Fibroblast of villous mesenchyme (primary cell): ENCODE measurements at places on chromosomes 12 and 14. TPM values are rescaled to one million over a fixed set of nuclear protein-coding genes. Genes with fewer than 3 reads are reported as not detected.
A peak's percentile ranks its signal among the peaks of the same experiment; 100 is the strongest.

- peak; percentile 54 for DNase-seq
Measured at GRCh38 chr14:92717571-92718042, 30.8 kb downstream of the LGMN start.

- DNase-seq, result no peak
Measured at GRCh38 chr14:61153431-61153830, 127.7 kb downstream of the TMEM30B start.

- DNase-seq, result no peak
Measured at GRCh38 chr12:69466867-69467266, 3.3 kb upstream of the FRS2 start.

- DNase-seq, result no peak
Measured at GRCh38 chr12:51028813-51029150, 2.6 kb upstream of the SLC11A2 start.

GRCh38 chr14:100188392-100189030 lies 29.1 kb upstream of the DEGS2 start:
- DNase-seq, result no peak

DNA sequence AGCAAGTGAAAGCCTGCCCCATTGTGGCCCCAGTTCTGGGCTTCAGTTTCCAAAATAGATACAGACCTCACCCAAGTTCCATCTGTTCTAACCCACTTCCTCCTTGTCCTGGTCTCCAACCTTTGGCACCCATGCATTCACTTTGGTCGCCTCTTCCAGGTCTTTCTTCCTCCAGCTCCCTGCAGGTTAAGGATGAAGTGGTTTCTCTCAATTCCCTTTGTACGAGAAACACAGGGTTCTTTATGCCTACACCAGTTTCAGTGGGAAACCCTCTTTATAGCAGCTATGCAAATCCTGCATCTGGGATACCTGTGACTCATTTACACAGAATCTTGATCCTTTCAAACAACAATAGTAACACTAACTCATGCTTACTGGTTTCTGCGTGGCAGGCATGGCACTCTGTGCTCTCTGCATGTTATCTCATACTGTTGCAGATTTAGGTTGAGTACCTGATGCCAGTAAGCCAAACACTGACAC lies 110.6 kb upstream of the AMIGO2 start:
- peak; percentile 26 for DNase-seq

DNA sequence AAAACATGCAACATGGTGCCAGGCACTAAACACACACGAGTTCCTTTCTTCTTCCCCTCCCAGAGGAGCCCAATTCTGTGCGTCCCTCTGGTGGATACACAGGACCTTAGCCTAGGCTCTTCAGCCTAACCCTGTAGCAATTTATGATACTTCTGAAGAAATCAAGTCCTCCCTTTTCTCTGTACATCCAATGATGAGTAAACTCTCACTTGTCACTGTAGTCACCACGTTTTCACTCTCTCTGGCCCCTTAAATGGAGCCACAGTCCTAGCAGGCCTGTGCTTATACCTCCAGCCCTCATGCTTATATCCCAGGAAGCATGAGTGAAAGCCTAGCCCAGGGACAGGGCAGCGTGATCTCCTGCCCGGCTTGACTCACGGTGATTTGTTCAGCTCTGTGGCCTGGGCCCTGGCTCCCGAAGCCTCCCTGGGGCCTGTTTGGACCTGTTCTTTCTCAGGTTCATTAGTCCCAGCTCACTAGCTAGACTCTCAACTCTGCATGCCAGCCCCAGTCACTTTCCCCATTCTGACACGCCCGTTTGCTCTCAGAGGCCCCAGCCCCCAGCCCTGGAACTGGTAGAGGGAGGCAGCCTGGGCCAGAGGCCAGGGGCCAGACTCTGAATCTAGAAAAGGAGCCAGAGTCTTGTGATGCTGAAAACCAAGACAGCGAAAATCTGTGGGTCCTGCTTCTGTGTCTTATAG lies 24.1 kb upstream of the PLEKHG3 start:
- no peak for DNase-seq

DNA sequence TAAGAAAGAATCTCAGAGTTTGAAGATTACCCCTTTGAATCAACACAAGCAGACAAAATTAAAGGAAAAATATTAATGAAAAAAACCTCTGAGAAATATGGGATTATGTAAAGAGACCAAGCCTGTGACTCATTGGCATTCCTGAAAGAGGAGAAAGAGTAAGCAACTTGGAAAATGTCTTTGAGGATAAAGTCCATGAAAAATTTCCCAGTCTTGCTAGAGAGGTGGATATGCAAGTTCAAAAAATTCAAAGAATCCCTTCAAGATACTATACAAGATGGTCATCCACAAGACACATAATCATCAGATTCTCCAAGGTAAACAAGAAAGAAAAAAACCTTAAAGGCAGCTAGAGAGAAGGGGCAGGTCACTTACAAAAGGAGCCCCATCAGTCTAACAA lies 13.3 kb downstream of the SLCO1B1 start:
- DNase-seq, result no peak

- DNase-seq, result peak; percentile 53
Measured at GRCh38 chr14:95432144-95433093, 84.0 kb downstream of the SYNE3 start.

- no peak for DNase-seq
Measured at GRCh38 chr14:56686416-56686815, 106.8 kb downstream of the TMEM260 start.

DNA sequence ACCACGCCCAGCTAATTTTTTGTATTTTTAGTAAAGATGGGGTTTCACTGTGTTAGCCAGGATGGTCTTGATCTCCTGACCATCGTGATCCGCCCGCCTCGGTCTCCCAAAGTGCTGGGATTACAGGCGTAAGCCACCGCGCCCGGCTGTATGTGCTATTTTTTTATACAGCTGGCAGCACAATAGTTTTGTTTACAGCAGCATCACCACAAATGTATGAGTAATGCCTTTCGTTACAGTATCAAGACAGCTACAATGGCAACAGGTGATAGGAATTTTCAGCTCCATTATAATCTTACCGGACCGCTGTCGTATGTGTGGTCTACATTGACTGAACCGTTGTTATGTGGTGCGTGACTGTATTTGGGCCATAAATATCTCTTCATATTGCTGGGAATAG lies 11.6 kb upstream of the MDM2 start:
- no peak for DNase-seq

GRCh38 chr12:54572881-54573280 lies 15.6 kb downstream of the PPP1R1A start:
- no peak for DNase-seq

DNA sequence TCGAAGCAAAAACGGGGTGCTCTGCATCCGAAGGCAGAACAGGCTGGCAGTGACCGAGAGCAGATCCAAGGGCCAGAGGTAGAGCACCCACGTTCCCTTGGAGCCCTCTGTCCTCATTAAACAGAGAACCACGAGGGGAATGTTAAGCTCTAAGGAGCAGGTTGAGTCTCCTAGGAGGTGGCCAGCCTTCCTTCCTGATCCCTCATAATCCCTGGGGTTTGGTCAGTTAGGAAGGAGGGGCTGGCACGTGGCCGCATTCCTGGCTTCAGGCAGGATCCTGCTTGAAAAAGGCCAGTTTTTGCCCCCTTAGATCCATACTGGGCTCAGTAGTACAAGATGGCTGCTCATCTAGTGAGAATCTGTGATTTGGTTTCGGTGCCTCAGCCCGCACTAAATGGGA lies 57.2 kb downstream of the SLC24A4 start:
- no peak for DNase-seq

DNA sequence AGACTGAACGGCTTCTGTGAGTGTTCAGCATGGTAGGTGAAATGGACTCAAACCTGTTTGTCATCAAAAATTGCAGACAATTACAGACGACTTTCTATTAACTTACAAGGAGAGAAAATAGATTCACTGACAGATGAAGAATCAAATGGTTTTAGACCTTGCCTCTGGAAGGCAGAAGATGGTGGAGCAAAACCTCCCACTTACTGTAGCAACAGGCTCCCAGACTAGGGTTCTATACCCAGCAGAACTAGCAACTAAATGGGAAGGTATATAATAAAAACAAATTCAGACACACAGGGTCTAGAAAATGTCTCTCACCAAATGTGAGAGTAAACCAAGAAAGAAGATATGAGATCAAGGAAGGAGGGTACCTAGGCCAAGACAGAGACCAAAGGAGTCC lies 36.8 kb downstream of the RNF34 start:
- no peak for DNase-seq

GRCh38 chr12:14849661-14850060 lies 6.3 kb upstream of the ART4 start:
- DNase-seq, result peak; percentile 76

DNA sequence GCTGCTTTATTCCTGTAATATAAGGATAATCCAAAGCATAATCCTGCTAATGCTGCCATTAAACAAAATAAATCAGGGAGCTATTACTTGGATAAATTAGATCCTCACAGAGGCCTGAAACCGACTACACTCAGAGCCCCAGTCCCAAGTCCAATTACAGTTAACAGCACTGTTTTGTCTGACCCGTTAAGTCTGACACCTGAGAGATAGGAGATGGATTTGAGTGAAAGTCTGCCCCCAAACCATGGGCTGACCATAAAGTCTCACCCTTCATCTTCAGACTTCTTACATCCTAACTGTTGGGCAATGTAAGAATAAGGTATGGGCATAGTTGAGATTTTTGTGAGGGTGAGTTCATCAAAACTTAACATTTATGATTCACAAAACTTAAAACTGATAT lies 181.7 kb downstream of the PLCZ1 start:
- DNase-seq, result no peak

DNA sequence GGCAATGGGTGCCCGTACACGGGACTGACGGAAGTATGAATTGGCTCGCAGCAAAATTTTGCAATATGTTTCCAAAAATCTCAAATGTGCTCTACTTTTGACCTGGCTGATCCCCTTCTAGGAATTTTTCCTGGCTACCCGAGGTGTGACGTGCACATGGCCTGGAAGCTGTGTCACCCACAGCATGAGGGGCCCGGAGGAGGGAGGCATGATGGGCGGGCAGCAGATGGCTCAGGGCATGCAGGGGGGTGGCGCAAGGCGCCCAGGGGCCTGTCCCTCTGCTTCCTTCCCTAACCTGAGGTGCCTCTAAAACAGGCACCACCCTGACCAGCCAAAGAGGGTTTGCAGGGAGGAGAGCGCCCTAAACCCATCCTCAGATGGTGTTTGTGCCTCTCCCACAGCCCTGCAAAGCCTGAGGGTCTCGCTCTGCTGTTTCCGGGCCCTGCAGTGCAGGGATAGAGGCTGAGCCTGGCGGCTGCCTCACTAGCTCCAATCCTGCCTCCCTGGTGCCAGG lies 6.7 kb downstream of the GPR132 start:
- no peak for DNase-seq

GRCh38 chr14:49623387-49623786 lies 2.8 kb downstream of the MGAT2 start:
- DNase-seq, result no peak

DNA sequence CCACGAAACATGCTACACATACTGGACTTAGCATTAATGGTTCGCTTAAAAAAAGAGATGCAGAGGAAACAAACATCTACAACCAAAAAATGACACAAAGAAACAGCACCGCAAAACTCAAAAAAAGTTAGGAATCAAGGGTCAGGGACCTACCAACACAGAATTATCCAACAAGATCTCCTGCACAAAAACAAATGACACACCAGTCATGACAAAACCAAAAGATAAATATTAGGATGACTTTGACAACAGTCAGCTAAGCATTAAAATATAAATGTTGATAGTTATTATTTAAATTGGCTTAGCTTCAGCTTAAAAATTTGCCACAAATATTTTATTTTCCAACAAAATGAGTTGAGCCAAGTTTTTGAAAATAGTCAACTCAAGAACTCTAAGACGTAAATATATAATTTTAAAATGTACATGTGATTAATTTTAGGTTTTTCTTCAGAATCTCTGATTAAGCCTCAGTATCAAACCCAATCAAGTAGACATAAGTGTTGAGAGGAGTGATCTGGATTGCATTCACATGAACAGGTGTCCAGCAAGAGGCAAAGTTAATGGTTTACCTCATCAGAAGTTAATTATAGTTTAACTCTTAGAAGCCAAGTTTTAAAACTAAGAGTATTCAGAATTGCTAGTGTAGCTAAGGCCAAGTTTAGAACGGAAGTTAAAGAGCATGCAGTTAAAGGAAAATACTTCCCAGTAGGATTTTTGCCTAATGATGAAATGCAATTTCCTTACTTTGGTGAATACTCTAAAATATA lies 79.9 kb downstream of the HEATR5A start:
- no peak for DNase-seq

The CISTR gene
- total RNA-seq, result not detected in 2 replicates

The MGP gene
- 3.5 and 10.6 TPM in 2 replicates for total RNA-seq

The EGLN3 gene
- total RNA-seq, result 0.64 and 0.86 TPM in 2 replicates

The FOXM1 gene
- total RNA-seq, result 16.4 and 17.7 TPM in 2 replicates

The TROAP gene
- 11.3 and 14.7 TPM in 2 replicates for total RNA-seq

The ACTR6 gene
- total RNA-seq, result 13.9 and 21.2 TPM in 2 replicates
